ENCODE measurements at places on chromosomes 11 and 22. TPM values are rescaled to one million over a fixed set of nuclear protein-coding genes. Genes with fewer than 3 reads are reported as not detected.

The E2F8 gene
- under 0.01 TPM for total RNA-seq

The TRPC6 gene
- 2.1 TPM for total RNA-seq

The ANO1 gene
- 3.7 TPM for total RNA-seq

The APOBEC3B gene
- 13.0 TPM for total RNA-seq

The OR5B21 gene
- not detected for total RNA-seq

The ACRV1 gene
- total RNA-seq: not detected

The SLC16A8 gene
- 0.85 TPM for total RNA-seq

The WT1 gene
- total RNA-seq: 0.28 TPM

The CHEK2 gene
- total RNA-seq: 20.3 TPM

The MUC2 gene
- not detected for total RNA-seq

The TTC36 gene
- 0.58 TPM for total RNA-seq

The MPEG1 gene
- not detected for total RNA-seq

The RAG2 gene
- not detected for total RNA-seq

The SCUBE2 gene
- total RNA-seq: 1.2 TPM

The PHOX2A gene
- total RNA-seq: not detected

The TMEM184B gene
- total RNA-seq: 27.2 TPM

The MUC5AC gene
- not detected for total RNA-seq

The DLG2 gene
- total RNA-seq: 1.4 TPM

The NEU3 gene
- 7.7 TPM for total RNA-seq

The RHOD gene
- total RNA-seq: 6.2 TPM

The SPI1 gene
- not detected for total RNA-seq

The C1QTNF4 gene
- not detected for total RNA-seq

The MYO7A gene
- under 0.01 TPM for total RNA-seq

The GRAMD1B gene
- 13.8 TPM for total RNA-seq

The KCNK4 gene
- not detected for total RNA-seq

The BID gene
- total RNA-seq: 26.1 TPM

The CCDC81 gene
- 12.1 TPM for total RNA-seq

The PATE1 gene
- not detected for total RNA-seq

The C11orf42 gene
- not detected for total RNA-seq

The FJX1 gene
- total RNA-seq: 156 TPM

The LMNTD2 gene
- 0.85 TPM for total RNA-seq

The APOL5 gene
- not detected for total RNA-seq

The C11orf91 gene
- total RNA-seq: not detected

The RHBDD3 gene
- 17.5 TPM for total RNA-seq

The SYT8 gene
- total RNA-seq: not detected

The KCNQ1OT1 gene
- 1.5 TPM for total RNA-seq

The SLCO2B1 gene
- 0.38 TPM for total RNA-seq

The CDC42BPG gene
- total RNA-seq: 1.1 TPM

The BARX2 gene
- not detected for total RNA-seq

The GRM5 gene
- under 0.01 TPM for total RNA-seq

The INPP5J gene
- under 0.01 TPM for total RNA-seq

The CYP2D6 gene
- total RNA-seq: 0.56 TPM

The WNT11 gene
- total RNA-seq: 0.85 TPM

The TRIOBP gene
- 114 TPM for total RNA-seq

Measured in regular cardiac myocyte (primary cell).